Neural crest cell (in vitro differentiated cells): ENCODE measurements at places on chromosomes 16 and 17.

DNA sequence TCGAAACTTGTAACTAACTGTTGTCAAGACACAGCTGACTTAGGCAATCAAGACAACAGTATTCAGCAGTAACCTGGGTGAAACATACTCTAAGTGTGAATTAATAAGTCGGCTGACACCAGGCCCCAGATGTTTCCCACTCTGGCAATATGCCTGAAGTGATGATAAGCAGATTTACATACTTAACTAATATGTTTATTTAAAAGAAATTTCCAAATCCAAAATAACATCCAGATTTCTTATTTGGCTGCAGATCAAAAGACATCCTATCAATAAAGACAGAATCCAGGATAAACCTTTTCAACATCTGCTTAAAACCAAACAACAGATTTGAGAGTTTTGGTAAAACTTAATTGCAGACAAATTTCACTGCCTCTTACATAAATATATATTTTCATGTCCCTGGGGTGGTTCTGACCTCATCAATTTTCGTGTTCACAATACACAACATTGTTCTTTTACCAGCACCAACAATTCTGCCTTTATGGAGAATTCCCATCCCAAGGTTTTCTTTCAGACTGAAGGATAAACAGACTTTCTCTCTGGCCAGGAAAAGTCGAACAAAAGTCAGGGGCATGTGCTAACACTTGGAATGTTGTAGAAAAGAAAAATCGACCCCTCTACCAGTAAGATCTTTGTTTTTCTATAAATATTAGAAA, 45.1 kb upstream of the TOX3 start:
- no peak for DNase-seq

DNA sequence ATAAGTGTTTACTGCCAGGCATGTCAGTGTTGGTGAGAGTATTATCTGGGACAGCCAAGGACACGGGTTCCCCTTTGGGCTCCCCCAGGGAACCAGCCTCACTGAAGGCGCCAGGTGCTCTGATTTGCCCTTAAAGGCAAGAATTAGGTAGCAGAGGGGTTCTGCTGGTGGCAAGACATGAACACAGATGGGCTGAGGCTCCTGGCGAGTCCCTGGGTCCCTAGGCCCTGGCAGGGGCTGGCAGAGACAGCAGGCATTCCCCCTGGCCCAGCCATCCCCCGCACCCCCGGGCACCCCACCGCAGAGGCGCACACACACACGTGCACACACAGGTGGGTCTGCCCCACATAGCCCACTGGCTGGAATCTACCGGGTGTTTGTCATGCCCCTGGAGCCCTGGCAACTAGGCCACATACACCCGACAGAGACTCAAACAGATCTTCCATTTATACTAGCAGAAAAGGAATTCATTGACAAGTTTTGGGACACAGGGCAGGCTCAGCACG, 153.3 kb downstream of the C16orf78 start:
- no peak for DNase-seq

GRCh38 chr17:50550661-50551432, 3.9 kb downstream of the SPATA20 start:
- peak; percentile 75 for DNase-seq

DNA sequence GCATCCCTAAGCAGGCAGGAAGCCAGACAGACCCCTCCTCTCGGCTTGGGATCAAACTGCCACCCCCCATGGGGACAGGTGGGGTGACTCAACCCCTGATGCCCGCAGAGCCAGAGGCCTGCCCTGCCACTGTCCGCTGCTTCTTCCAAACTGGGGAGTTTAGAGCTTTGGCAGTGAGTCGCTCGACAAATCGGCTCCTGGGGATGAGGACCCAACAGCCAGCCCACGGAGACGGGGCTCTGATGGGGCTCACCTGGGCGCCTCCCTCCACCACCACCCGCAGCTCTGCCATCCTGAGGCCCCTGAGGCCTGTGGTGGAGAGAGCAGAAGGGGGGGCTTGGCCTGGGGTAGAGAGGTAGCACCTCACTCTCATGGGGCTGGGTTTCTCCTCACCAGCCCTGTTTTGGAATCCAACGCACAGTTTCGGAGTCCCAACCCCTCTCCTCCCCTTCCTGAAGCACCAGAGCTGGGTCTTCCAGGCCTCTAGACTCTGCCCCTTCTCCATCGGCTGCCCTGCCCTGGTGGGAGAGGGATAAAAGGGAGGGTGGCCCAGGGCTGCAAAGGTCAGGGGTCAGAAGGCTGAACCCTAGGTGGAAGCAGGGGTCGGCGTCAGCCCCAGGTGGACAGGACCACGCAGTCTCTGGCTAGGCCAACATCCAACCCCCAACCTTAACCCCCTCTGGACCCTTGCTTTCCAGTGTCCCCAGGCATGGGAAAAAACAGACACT, 5.8 kb downstream of the PRSS22 start:
- DNase-seq, result no peak

GRCh38 chr16:64133366-64133765, 988.5 kb downstream of the CDH11 start:
- no peak for DNase-seq

DNA sequence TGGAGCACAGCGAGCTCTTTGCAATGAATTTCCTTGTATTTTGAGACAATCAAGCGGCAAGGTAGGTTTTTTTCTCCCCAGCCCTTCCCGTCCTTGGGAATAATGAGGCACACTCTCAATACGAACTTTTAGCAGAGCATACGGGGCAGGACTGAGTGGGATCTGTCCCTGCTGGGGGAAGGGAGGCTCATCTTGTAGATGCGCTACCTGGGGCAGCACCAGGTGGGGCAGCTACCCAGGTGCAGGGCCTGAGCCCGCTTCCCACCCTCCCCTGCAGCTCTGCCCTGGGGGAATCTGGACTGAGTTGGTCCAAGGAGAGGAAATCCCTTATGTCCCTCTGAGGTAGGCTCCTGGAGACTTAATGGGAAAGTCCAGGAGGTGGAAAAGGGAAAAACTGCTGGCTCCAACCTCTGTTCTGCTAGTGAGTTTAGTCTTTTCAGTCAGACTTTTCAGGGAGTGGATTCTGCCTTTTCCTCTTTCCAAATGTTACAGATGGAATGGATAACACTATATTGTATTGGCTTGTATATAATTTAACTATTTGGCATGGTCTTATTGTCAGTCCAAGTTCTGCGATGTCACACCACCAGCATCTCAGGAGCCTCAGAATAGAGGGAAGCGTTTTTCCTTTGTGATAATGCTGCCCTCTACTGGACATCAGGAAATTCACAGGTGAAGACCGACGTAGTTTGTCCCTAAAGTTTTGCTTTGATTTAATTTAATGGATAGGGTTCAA, 9.6 kb upstream of the CES1 start:
- peak; percentile 14 for DNase-seq

DNA sequence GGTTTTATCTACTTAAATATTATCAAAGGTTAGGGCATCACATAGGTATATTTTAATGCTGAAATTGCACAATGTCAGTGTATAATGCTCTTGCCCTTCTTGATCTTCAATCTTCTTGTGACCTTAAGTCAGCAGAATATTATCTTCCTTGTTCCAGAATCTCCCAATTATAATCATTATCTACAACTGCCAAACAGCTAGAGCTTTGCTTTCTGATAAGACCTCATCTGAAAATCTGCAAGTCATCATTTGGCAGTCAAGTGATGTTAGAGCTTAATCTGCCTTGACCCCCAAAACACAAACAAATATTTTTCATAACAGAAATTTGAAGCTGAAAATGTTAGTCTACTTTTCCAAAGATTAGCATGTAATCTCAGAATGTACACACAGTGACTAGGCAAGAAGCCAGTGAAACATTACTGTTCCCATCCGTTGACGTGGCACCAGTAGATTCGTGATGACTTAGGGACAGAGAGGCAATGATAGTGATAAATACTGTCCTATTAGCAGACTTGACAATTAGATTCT, 19.8 kb downstream of the REXO5 start:
- DNase-seq, result no peak

GRCh38 chr16:78962457-78962929, 638.0 kb downstream of the MAF start:
- no peak for DNase-seq

- DNase-seq, result no peak
Measured at GRCh38 chr17:73582359-73582758, 61.9 kb downstream of the SDK2 start.
